Right ventricle myocardium inferior (tissue), 1 donor: ENCODE measurements at places on chromosomes 11 and 22. TPM values are rescaled to one million over a fixed set of nuclear protein-coding genes. Genes with fewer than 3 reads are reported as not detected.

The MUC6 gene
- total RNA-seq: not detected

The GLB1L3 gene
- total RNA-seq: not detected

The RNF169 gene
- 10.4 TPM for total RNA-seq

The CREB3L1 gene
- 64.1 TPM for total RNA-seq

The RAG2 gene
- total RNA-seq: not detected

The RCOR2 gene
- total RNA-seq: 11.1 TPM

The NUMA1 gene
- total RNA-seq: 81.3 TPM

The HBB gene
- total RNA-seq: 140 TPM

The LGR4 gene
- total RNA-seq: 32.7 TPM

The CHST1 gene
- 3.2 TPM for total RNA-seq

The BEST1 gene
- 1.9 TPM for total RNA-seq

The SBF2 gene
- 16.7 TPM for total RNA-seq

The ANKK1 gene
- total RNA-seq: not detected

The SLC37A2 gene
- 4.2 TPM for total RNA-seq

The ZDHHC24 gene
- total RNA-seq: 4.0 TPM

The ZNF215 gene
- 0.60 TPM for total RNA-seq
